ENCODE measurements at places on chromosomes 5 and 9.

DNA sequence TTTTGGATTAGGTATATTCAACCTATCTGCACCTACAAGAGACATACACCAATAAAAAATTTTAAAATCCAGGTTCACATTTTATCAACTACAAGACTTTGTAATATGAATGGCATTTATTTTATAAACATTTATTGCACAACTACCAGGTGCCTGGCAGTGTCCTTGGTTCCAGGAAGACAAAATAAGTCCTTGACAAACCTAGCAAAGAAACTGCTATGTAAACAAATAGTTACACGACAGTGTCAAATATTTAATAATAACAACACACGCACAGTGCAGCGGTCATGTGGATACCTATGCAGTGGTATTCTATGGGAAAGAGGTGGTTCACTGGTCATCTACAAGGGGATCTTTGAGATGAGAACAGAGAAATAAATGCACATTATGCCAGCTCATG, 120.7 kb downstream of the MYO10 start:
- DNase-seq, result no peak

DNA sequence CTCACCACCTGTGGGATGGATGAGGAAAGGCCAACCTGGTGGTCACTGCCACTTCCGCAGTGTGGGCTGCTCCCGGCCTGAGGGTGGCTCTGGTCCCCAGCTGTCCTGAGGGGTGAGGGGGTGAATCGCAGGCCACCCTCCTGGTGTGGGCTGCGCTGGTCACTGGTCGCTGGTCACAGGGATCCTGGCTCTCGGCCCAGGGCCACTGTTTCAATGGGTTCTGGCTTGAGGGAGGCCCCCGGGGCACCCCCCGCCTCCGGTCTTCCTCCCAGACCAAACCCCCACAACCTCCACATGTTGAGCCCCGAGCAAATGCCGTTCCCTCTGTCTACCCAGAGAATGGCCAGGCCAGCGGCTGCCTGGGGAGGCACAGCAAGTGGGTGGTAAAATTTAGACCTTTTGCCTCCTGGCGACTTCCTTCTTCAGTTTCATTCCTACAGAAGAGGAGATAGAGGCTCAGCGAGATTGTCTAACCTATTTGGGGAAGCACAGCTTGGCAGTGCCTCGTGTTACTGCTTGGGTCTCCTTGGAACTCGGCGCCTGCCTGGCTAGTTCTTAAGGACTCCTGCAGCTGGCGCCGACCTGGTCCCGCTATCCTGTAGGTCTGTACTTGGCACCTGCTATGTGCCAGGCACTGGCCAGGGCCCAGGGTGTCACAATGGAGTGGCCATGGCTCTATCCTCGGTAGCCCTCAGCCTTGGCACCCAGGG, 48.2 kb downstream of the RXRA start:
- no peak for DNase-seq

DNA sequence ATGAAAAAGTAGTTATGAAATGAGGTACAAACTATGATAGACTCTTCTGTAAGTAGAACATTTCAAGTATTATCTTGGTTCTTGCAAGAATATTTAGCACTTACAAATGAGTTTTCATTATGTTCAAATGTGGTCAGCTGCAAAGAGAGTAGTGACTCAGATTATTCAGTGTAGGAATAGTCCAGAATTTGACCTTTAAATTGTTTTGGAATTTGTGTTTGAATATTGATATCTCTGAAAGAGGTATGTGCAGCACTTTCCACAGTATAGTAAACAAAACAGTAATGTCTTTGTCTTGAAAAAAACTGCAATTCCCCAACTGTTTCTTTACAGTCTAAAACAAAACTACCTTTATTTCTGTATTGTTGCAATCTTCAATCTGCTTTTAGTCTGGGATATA, 56.1 kb downstream of the WDR70 start:
- no peak for DNase-seq

DNA sequence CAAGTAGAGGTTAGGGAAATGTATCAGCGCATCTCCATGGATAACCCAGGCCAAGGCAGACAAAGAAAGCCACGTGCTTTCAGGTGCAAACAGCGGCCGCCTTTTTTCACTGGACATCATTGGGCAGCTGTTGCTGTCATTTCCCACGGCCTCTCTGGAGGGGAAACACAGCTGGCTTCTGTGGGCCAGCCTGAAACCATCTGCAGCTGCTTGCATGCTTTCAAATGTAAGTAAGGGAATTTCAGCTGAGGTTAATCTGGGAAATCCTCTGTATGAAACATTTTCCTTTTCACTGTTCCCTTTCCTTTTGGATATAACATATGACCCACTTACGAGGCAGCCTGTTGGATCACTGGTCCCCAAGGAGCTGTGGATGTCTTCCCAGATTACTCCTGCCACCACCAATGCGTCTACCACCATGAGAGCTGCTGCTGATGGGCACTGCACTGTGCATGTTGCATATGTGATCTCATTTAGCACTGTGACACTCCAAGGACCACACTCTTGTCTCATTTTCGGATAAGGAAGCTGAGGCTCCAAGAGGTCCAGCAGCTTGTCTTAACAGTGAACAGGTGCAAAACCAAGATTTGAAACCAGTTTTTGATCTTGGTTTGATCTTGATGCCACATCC, 106.3 kb downstream of the C9orf152 start:
- DNase-seq, result no peak

DNA sequence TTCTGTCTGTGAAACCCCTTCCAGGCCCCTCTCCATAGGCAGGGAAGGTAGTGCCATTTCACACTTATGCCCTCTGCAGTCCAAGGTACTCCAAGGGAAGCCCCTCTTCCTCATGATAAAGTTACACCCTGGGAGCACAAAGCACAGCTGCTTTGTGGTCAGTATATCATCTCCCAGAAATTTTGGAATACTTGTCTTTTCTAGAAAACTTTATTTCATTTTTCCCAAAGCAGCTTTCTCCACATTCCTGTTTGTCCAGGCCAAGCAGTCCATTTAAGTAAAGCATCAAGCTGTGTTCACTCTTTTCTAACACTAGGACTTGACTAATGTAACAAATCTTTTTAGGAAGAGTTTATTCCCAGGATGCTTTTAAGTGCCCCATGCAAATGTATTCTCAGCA, 371.8 kb upstream of the RGMB start:
- DNase-seq, result no peak

- DNase-seq, result no peak
These were observed 2.9 kb downstream of the ARL14EPL start for GRCh38 chr5:116035123-116035522.

DNA sequence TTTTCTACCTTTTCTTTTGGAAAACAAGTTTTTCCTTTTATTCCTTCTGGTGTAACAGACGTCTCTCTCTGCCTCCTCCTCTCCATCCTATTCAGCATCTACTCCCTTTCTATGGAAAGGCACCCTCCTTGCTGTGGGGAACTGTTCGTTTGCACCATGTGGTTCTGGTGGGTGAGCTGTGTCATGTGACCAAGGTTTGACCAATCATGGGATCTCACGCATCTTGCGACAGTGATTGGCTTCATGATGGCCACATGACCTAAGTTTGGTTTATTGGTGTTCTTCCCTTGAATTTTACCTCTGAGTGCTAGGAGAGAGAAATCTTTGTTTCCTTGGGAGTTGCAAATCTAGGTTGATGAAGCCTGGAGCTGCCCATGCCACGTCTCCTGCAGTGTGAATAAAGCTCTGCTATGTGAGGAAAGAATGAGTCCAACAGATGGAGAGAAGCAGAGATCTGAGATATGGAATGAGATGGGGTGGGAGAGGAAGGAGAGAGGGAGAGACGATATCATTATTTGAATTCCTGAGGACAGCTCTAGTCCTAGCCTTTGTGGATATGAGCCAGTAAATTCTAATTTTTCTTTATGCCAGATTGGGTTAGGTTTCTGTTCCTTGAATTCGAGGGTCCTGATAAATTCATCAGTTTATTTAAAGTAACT, 178.8 kb upstream of the IL12B start:
- no peak for DNase-seq

- no peak for DNase-seq
These were observed 34.9 kb downstream of the SNX18 start for GRCh38 chr5:54552446-54552845.

- no peak for DNase-seq
These were observed 268.2 kb downstream of the TMEM232 start for GRCh38 chr5:110458313-110458712.

GRCh38 chr9:112115970-112116753, 58.9 kb downstream of the SUSD1 start:
- DNase-seq, result no peak

DNA sequence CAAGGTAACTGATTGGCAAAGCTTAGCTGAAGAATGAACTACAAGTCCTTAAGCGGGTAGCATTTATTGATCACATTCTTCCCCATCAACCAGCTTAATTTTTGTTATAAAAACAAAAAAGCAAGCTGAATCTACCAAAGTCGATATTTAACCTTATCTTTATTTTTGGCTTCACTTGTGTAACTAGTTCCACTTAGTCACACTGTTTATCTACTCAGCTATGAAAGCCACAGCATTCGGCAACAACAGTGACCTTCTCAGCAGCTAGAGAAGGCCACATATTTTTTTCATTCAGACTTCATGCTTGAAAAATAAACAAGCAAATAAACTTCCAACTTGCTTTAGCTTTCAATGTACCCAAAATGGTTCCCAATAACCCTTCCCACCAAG, 69.4 kb downstream of the KLHL3 start:
- DNase-seq, result no peak

DNA sequence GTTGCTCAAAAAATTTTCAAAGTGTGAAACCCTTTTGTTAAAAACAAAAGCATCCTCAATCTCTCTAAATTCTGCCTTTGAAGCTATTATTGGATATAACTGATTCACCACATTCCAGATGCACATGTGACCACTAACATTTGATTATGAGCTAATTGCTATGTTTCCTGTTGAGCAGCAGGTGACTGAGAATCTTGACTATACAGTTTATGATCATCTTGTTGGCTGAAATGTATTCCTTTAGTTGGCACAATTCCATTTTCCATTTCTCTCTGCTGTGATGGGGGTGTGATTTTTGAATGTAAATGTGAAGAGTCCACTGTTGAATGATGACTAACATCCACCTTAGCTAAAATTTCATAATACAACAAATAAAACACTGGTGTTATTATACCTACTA, 10.7 kb downstream of the LYSMD3 start:
- peak; percentile 39 for DNase-seq

- DNase-seq, result no peak
These were observed 513.7 kb downstream of the CDK5RAP2 start for GRCh38 chr9:120066315-120066714.

- peak; percentile 56 for DNase-seq
These were observed 24.1 kb upstream of the WNK2 start for GRCh38 chr9:93159601-93160471.

DNA sequence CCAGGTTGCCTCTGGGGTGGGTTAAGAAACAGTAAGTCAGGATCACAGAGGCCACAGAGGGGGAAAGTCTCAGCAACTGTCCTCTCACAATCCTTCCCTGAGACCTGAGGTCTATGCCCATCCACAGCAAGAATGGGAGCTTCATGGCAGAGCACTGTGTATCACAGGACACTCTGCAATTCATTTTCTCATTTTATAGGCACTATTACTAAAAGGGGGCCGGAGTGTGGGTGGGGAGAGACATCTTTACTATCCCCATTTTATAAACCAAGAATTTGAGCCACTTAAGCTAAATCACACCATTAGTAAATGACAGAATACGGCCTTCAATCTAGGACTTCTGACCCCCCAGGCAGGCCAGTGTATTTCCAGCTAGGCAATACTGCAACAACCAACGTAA, 79.9 kb downstream of the LHFPL2 start:
- DNase-seq, result no peak

DNA sequence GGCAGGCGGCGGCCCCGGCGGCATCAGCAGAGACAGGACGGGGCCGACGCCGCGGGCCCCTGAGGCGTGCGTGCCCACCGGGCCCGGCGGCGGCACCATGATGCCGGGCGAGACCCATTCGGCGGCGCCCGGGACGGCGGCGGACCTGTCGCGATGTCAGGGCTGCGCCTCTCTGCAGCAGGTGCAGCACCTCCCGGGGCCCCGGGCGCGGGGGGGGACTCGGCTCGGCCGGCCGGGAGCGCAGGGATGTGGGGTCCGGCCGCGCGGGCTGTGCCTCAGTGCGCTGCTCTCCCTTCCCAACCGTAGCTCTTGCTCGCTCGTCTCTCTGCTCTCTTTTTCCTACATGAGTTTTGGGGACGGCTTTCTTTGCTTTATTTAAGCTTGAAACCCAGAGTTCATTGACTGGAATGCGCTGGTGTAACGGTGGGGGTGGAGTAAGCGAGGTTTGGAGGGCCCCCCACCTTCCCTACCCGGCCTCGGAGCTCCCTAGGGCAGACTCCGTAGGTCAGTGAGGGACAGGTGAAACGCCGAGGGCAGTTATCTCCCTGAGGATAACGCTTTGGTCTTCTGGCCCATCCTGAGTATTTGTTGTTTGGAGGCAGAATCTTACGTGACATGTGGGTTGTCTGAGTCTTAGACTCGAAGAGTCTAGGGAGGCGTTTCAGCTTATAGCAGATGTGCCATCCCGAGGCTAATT, 490 bp downstream of the ICE1 start:
- no peak for DNase-seq

- DNase-seq, result no peak
These were observed 135.2 kb downstream of the BARX1 start for GRCh38 chr9:93819905-93820304.

DNA sequence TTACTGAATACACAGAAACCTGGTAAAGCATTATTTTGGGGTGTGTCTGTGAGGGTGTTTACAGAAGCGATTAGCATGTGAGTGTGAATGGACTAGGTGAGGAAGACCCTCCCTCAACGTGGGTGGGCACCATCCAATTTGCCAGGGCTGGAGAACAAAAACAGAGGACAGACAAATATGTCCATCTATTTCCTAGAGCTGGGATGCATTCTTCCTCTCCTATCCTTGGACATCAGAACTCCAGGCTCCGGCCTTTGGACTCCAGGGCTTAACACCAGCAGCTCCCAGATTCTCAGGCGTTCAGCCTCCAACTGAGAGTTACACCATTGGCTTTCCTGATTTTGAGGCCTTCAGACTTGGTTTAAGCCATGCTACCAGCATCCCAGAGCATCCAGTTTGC, 65.8 kb upstream of the CHD1 start:
- DNase-seq, result no peak

DNA sequence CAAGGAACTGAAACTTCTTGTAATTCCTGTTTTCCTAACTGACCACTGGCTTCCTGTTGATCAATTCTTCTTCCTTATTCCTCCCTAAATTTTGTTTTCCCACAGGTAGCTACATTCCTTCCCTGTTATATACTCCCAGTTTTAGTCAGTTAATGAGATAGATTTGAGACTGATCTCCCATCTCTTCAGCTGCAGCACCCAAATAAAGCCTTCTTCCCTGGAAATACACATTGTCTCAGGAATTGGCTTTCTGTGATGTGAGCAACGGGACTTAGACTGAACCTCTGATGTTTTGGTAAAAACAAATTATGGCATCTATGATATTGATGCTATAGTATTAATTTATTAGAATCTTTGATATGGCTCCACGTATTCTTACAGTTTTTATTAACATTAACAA, 617.3 kb upstream of the ST8SIA4 start:
- DNase-seq, result no peak
